ENCODE measurements at places on chromosomes 6 and 20. TPM values are rescaled to one million over a fixed set of nuclear protein-coding genes. Genes with fewer than 3 reads are reported as not detected.

GRCh38 chr20:23258747-23259121, 91.9 kb upstream of the NXT1 start:
- no peak for DNase-seq

DNA sequence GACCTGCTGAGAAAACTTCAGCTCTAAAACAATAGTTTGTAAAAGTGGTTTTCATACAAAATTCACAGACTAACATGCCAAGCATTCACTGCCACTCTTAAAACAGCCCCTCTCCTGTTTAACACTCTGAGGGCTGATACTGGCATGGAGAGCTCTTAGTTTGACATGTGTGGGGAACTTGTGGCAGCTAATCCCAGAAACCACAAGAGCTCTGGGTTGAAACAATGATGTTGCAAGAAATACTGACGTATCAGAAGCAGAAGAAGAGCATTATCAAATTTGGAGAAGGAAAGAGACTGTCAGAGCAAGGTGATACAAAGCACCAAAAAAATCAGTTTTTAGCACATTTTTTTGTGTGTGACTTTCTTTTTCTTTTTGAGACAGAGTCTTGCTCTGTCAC, 5.1 kb downstream of the BEND3 start:
- no peak for DNase-seq

- no peak for DNase-seq
Observed at GRCh38 chr6:31622684-31623091, 2.2 kb downstream of the PRRC2A start.

Gene NFATC2
- polyA plus RNA-seq, result 4.5 TPM

Gene MUC21
- not detected for polyA plus RNA-seq

DNA sequence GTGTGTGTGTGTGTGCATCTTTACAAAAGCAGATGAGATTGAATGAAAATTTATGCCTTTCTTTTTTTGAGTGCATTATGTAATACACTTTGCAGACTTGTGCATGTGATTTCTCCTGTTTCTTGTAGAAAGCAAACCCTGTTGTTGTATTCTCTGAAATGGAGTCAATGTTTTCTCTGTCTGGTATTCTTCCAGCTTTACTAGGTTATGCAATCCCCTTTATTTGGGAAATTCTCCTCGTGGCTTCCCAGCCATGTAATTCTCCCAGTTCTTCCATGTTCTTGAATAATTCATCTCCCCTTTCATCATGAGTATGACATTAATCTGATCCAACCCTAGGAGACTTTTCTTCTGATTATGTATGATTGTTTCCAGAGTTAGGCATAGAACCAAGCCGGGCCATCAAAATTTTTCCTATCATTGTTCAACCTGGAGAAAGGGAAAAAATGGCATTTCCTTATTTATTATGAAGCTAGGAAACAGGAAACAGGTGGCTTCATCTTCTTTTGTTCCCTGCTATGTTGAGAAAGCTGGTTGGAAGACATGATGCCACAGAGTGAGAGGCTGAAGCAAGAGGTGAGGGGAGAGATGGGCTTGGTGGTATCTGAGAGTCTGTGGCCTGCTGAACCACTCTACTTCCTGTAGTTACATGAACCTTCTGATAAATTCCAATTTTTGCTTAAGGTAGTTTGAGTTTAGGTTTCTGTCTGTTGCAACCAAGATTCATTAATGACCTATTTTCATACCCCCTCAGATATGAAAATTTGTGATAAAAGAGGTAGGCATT, 68.8 kb downstream of the PRL start:
- no peak for DNase-seq

DNA sequence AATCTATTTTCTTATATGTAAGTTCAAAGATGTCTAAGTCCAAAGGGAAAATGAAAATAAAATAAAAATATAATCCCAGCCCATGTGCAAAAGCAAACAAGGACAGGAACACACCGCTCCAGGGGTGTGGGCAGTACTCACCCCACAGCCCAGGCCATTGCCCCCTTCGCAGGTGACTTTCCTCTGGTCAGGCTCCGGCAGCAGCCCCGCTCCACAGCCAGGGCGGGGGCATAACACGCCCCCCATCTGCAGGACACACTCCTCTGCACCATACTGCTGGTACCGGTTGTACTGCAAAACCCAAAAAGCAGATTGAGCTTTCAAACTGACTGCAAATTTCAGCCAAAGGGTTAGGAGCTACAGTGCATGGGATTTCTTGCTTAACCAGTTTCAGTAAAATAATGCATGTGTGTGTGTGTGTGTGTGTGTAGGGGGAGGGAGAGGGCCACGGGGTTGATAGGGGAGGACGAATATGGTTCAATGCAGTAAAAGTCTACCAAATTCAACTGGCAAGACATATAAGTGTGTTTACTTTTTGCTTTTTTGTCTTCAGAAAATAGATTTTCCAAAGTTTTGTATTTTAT, 274.9 kb upstream of the AGPAT4 start:
- DNase-seq, result no peak

DNA sequence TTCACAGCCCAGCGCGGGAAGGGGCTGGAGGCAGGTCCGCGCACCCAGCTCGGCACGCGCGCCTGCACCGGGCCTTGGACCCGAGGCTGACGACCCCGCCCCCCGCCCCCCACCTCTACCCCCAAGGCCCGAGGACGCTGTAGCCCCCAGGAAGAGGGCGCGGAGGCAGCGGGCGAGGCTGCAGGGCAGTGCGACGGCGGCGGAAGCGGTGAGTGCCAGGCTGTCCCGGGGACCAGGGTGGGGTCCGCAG, 1.2 kb downstream of the LIME1 start:
- DNase-seq, result no peak

DNA sequence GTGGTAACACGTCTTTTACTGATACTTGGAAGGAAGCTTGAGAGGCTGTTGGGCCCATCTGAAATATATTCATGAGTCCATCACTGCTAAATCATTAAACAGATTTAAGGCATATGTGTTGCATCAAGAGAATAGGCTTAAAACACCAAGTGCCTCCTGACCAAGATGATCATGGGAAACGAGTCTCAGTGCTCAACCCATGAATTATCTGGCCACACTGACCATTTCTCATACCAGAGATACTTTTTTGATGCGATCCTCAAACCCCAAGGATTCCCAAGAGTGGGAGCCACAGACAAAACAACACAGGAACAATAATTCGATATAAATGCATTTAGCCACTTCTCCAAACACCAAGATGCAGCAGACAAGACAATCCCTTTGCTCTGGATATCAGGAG, 17.2 kb downstream of the HEY2 start:
- no peak for DNase-seq

GRCh38 chr6:147675281-147675680, 166.8 kb downstream of the SAMD5 start:
- DNase-seq, result no peak

- no peak for DNase-seq
Observed at GRCh38 chr6:140245296-140246040, 871.0 kb upstream of the CITED2 start.

Gene TRAPPC3L
- polyA plus RNA-seq, result not detected

Gene ENPP1
- polyA plus RNA-seq, result 11.0 TPM

DNA sequence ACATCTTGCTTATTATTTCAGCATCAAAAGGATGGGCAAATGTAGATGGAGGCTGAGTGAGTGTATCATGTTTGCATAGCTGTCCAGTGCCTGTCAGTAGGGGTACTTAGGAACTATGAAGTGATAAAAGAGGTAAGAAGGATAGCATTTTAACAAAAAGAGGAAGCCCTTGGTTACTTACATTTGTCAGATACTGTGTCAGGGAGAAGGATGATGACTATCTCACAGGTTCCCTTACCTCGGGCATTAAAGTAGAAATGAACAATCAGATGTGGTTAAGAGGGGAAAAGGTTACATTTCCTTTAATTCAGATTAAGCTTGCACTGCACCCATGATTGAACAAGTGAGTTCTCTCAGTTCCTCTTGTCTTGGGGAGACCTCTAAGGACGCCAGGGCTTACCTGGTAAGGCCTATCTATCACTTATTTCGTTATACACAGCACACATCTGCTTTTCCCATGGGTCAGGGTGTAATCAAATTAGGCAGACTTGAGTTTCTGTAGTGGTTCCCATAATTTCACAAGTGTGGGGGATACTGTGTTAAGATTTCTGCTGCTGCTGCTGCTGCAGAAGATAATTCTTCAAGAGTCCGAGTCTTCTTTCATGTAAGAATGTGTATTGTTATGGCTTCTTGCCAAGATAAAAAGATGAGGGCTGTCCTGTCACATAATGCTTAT, 4.5 kb downstream of the FOXO3 start:
- DNase-seq, result no peak

All from hindlimb muscle (tissue), 1 donor.